ENCODE measurements at places on chromosomes 11 and 22.

DNA sequence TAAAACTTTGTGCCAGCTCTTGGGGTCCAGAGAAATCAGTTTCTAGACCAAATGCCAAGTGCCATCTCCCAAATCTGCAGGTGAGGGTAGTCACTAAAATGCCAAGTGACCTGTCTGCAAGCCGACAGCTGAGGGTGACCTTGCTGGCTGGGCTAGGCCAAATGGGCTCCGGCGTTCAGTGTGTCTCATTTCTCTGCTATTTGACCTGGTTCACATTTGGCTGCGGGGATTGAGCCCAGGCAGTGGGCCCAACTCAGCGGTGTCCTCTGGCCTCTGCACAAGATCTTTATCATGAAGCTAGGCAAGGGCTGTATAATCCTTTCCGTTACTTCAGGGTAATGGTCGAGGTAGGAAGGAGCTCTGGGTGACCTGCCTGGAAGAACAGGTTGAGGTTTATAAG, 87.5 kb downstream of the SNX19 start:
- DNase-seq: no peak

DNA sequence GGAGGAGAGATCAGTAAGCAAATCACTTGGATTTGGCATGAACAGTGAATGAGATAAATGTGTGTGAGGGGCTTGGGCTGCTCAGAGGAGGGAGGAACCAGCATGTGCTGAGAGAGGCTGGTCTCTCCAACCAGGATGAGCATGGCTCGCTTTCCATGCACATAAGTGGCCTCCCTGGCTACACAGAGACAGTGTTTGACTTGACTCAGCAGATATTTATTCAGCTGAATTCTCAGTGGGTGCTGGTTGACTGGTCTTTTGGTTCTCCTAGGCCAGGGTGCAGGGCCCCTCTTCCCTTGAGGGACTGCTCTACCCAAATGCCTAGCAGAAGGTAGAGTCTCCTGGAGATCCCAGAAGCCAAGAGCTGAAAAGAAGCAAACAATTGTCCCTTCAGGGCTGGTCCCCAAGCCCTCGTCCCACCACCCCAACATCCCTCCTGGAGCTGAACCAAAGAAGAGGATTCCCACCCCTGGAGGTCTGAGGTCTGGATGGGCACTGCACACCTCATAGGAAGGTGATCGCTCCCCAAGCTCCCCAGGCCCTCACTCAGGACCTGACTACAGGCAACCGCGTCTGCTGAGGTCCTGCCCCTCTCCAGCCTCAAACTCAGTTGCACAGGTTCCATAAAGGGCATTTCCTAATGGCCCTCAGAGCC, 3.3 kb upstream of the TRIM29 start:
- no peak for DNase-seq

GRCh38 chr11:128764424-128765095, 70.7 kb downstream of the FLI1 start:
- no peak for DNase-seq

DNA sequence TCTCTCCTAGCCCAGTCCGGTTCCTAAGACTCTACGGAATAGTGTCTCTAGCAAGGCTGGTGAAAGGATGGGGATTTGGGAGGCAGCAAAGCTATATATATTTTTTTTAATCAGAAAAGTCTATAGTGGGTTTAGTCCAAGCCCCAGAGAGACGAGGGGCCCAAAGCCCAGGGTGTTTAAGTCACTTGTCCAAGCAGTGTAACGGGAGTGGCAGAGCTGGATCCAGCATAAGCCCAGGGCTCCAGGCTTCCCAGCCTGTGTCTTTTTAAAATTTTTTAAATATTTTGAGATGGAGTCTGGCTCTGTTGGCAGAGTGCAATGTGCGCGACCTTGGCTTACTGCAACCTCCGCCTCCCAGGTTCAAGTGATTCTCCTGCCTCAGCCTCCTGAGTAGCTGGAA, 6.8 kb downstream of the GRIK4 start:
- DNase-seq: no peak

- DNase-seq: no peak
Observed at GRCh38 chr22:46011627-46012181, 34.7 kb upstream of the WNT7B start.

- DNase-seq: no peak
Observed at GRCh38 chr11:45097721-45098493, 48.5 kb upstream of the PRDM11 start.

GRCh38 chr22:32632512-32633315, 158.1 kb downstream of the FBXO7 start:
- DNase-seq: no peak

DNA sequence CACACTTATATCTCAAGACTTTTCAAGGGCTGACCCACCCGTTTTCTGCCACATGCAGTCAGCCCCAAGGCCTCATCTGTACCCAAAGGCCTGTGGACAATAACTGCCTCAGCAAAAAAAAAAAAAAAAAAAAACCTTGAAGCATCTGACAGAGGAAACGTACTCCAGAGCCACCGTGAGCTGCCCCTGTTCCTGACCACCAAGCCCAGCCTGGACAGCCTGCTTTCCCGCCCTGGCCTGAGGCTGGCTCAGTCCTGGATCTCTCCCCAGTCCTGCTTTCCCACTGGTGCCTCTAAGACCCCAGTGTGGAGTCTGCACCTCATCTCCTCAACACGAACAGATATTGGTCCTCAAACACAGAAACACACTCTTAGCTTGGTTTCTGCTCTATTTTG, 66.5 kb downstream of the SLC35F2 start:
- no peak for DNase-seq

- DNase-seq: no peak
Observed at GRCh38 chr22:28398355-28398754, 281.3 kb downstream of the TTC28 start.

DNA sequence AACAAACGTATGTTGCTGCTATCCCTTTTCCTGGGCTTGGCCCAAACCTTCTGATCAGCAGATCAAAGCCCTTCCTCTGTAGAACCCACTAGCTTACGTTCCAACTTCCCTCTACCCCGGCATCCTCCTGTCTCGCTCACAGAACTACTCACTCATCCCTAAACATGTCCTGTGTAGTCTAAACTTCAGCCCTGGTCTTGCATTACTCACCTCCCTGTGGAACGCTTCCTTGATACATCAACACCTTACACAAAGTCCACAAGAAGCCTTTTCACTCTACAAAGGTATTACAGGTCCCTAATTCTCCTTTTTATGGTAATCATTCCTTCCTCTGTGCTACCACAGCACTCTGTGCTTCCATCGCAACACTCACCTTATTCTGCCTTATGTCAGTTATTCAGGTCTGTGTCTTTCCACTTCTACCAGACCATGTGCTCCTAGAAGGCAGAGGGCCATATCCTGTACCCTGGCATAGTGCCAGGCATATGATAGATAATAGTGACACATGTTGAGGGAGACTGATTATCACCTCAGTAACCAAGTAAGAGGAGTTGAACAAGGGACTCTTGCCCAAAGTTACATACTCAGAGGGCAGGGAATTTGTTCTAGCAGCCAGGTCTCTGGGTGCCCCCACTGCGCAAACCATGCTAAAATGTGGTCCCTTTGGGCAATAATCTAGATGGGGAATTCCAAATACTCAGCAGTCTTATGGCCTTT, 41.6 kb downstream of the USP35 start:
- no peak for DNase-seq

DNA sequence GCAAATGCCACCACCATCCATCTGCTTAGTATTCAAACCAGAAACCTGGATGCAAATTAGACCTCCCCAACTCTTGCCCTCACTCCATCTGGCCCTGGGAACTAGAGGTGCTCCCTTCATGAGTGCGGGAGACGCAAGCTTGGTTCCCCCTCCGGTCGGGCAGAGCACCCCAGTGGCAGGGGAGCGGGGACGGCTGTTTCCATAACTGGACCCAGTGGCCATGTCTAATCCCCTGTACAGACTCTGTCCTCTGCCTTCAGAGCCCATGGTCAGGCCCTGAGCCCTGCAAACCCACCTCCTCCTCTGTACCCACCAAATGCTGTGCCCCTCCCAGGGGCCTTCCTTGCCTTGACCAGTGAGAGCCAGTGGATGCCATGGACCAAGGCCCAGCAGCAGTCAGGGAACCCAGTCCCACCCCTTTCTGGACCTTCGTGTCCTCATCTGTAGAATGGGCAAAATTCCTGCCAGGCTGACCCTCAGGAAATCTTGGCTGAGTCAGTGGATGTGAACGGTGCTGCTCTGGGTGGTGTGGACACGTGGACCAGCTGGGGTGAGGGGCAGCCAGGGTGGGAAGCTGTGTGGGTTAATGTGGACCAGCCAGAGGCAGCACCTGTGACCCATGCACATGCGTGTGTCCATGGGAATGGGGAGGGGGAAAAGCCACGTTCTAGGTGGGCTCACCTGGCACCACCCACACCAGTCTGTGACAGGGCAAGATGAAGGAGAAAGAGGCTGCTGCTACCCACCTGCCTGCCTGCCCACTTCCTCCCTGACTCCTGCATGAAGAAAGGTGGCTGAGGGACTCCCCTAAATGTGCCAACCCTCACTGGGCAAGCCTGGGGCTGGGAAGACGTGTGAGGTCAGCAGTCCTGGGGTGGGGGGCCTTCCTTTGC, 72.8 kb downstream of the LRRC32 start:
- no peak for DNase-seq

- DNase-seq: no peak
Observed at GRCh38 chr22:49422701-49423100, 405.0 kb downstream of the BRD1 start.

GRCh38 chr22:22961574-22961973, 74.0 kb downstream of the IGLL5 start:
- no peak for DNase-seq

GRCh38 chr11:120430146-120430545, 81.4 kb upstream of the GRIK4 start:
- DNase-seq: no peak

GRCh38 chr22:39974065-39974464, 13.9 kb downstream of the TMA7B start:
- DNase-seq: no peak

DNA sequence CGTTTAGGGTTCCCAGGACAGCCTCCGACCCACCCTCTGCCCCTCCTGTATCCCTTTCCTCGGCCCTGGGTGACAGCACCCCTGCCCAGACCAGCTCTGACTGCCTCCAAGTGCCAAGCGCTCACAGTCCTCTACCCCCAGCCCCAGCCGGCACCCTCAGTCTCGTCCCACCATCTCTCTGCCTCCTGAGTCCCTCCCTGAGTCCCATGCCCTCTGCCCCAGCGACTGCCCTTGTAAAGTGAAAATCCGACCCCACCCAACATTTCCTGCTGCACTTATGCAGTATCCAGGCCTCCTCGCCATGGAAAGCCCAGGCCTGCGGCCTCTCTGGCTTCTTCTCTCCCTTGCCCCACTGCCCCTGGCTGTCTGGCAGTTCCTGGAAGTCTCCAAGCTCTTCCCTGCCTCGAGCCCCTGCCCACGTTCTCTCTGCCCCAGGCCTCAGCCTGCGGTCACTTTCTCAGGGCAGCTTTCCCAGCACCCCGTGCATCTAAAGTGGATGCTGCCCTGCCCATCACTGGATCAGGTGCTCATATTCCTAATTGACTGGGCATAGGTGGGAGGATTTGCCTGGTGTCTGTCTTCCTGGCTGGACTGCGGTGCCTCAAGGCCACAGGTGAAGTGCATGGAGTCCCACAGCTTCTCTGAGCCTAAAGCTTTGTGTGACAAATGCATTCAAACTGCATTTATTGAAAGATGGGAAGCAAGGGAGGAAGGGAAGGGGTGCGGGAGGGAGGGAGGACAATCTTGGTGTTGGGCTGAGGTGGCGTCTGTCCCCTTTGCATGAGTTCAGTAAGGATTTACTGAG, 17.7 kb upstream of the IL2RB start:
- no peak for DNase-seq

DNA sequence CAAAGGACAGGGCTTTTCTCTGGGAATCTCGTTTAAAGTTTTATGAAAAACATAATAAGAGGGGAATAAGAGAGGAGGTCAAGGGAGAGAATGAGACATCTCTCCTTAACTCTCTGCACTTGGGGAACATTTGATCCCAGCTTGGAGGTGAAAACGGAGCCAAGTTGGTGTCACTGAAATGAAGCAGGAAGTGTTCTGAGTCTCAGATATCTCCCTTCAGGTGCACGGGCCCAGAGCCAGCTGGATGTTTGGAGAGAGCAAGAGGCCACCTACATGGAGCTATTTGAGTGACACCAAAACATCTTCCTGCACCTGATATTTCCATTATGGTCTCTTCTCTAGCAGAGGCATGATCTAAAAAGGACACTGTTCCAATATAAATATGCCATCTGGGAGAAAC, 85.7 kb downstream of the BLID start:
- DNase-seq: no peak

GRCh38 chr22:47203554-47203991, 441.1 kb downstream of the TBC1D22A start:
- no peak for DNase-seq

DNA sequence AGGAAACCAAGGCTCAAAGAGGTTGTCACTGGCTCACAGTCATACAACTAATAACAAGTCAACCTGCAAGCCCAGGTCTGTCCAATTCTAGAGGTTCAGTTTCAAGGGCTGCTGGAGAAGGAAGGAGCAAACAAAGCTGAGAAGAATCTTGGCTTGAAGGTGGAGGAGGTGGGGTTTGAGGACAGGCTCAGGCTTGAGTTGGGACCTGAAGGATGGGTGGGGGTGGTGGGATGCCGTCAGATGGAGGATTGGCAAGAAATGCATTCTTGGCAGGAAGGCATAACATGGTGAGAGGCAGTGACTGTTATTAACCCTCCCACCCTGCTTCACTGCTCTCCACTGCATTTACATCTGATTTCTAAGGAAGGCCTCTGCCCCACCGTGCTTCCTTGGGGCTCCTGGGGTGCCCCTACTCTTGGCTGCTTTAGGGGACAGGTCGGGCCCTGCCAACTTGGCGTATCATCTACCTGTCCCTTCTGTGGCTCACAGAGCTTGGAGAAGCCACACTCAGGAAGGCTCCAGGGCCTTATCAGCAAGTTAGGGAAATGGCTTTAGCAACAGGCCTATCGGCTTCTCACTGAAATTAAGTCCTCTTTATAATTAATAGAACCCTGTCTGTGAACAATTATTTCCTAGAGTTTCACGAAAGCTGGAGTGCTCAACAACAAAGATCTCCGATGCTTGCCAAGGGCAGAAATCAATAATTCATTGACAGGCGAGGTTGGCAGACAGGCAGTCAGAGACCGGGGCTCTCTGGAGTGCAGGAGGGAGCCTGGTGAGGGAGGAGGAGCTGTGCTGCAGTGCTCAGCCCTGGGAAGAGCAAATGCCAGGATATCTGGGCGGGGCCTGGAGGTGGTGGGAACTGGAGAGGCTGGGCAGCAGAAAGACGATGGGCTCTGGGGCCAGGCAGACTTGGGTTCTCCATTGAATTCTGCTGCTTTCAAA, 84.9 kb upstream of the NARS2 start:
- DNase-seq: no peak

DNA sequence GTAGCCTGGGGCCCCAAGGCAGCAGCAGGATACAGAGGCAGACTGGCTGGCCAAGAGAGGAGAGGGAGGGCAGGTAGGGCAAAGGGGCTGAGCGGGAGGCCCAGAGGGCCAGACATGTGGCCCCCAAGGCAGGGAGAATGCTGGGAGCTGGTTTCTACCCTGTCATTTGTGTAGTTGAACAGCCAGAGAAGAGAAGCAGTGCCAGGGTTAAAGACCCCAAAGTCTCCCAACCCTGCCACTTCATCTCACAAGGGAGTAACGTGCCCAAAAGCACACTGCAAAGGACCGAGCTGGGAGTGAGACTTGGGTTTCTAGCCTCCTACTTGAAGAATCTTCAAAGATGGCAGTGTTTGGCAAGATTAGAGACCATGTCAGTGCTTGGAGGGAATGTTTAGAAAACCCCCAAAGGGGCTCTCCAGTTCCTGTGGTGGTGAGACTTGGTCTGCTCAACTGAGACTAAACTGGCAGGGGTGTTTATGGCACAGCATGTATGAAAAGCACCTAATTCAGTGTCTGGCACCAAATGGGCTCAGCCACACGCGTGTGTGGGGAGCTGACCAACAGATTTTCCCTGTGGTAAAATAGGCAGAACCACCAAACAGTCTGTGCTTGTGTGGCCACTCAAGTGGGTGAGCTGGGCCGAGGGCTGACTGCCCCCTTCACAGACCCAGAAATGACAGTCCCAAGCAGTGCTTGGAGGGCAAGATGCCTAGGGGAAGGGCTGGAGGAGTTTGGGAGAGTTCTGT, 68.2 kb upstream of the CLTCL1 start:
- DNase-seq: no peak
